Stimulated activated effector memory CD8-positive, alpha-beta T cell treated with anti-CD3 and anti-CD28 coated beads, Interleukin-12 subunit alpha, Interleukin-12 subunit beta, amount 100 ng/mL, for 72 hours (primary cell): ENCODE measurements at places on chromosomes 13 and 19.
A peak's percentile ranks its signal among the peaks of the same experiment; 100 is the strongest.

GRCh38 chr13:31124204-31124603, 37.5 kb downstream of the HSPH1 start:
- peak; percentile 38 for DNase-seq

GRCh38 chr13:24148414-24149235, 11.9 kb upstream of the SPATA13 start:
- DNase-seq, result no peak

- DNase-seq, result no peak
Observed at GRCh38 chr19:6249296-6249695, 30.5 kb downstream of the MLLT1 start.

- DNase-seq, result no peak
Observed at GRCh38 chr13:29384871-29385270, 210.6 kb downstream of the SLC7A1 start.

DNA sequence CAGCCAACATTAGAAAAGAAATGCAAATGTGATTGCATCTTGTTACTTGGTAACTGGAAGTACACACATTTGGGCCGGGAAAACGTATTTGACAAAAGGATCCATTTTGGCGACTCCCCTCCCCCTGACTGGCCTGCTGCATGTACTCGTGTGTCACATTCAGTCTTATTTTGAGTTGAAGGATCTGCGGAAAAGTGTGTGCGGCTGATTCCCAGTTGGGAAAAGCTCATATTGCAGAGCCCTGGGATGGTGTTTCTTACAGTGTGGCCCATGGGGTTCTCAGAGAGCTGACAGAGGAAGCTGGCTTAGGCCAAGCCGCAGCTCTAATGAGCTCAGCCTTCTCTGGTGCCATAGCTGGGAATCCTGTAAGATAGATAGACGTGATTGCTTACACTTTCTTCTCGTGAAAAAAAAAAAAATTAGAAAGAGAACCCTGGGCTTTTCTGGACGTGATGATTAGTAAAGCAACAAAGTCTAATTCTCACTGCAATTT, 170.3 kb upstream of the ARGLU1 start:
- no peak for DNase-seq

GRCh38 chr13:110560601-110561343, 750 bp downstream of the RAB20 start:
- no peak for DNase-seq

- no peak for DNase-seq
Observed at GRCh38 chr13:48806522-48806921, 152.8 kb downstream of the CYSLTR2 start.

- DNase-seq, result no peak
Observed at GRCh38 chr19:23075031-23075733, 41.6 kb upstream of the ZNF730 start.

DNA sequence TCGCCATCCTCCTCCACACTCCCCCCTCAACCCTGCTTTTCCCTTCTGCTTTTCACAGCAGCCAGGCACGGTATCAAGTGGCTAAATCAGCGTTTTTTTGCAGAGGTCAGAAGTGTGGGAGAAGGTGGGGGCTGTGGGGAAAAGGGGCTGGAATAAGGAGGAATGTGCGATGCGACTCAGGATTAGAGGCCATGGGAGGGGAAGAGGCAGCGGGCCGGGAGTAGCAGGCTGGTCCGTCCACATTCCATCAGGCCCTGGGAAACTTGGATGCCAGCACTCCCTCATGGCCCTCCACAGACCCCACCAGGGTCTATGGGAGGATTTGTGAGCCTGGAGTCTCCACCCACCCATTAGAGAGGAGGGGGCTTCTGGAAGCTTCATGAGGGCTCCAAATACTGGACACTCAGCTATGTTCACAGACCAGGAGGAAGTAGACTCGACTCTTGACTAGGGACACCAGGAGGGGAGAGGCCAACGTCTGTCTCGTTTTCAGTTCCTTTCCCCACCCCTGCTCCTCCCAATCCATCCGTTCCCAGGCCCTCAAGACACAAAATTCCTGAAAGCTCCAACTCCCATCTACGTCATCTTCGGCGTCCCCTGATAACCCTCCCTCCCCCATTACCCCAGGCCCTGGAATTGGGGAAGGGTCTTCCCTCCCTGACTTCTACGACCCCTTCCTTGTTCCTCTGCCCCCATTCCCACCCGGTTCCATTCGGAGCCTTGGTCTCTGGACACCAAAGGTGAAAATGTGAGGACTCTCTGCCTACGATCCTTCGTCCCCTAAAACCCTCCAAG, 3.3 kb upstream of the KCNC3 start:
- DNase-seq, result no peak

DNA sequence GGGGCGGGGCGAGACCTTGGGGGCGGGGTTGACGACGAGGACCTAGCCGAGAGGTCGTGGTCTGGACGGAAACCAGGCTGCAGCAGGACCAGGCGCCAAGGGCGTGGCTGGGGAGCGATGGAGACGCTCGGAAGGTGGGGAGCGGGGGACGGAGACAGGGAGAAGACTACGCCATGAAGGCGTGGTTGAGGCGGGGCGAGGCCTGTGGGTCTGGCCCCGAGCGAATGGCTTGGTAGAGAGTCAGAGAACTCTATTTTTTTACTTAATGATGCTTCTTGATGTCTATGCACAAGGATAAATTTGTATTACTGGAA, 674 bp upstream of the FBXL12 start:
- DNase-seq, result no peak

DNA sequence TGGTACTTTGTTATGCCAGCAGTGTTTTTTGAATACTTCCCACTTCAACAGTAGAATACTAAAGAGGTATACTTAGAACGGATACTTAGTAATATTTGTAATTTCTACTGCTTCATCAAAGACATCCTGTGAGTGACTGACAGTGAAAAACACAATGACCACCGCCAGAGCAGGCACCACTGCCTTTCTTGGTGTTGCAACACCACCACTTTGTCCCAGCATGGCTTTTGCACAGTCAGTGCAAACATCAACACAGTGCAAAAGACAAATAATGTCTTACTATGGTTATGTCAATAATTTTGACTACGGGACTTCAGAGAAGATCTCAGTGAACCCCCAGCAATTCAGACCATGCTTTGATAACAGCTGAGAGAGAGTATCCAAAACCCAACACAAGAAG, 220.5 kb downstream of the RBM26 start:
- DNase-seq, result no peak

DNA sequence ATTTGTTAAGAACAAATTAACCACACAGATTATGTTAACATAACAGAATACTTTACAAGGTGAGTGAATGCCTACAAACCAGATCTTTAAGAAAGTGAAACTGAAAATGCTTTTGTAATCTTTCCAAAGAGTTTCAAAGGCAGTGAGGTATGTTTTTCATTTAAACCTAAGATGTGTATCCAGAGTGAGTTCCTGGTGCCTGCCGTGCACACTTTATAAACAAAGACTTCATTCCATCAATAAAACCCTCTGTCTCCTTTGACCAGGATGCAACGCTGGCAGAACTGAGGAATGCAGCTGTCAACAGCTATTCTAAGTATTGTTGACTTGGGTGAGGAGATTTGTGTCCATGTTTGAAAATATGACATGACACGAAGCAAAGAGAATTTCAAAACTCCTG, 344.6 kb downstream of the DNAJC15 start:
- no peak for DNase-seq

- DNase-seq, result peak; percentile 85
Observed at GRCh38 chr19:53196777-53197396, 3.7 kb upstream of the ZNF665 start.

GRCh38 chr19:18543814-18544475, 572 bp upstream of the FKBP8 start:
- peak; percentile 72 for DNase-seq

- DNase-seq, result no peak
Observed at GRCh38 chr19:16295057-16295456, 29.6 kb upstream of the KLF2 start.

- no peak for DNase-seq
Observed at GRCh38 chr13:60696602-60697001, 299.6 kb downstream of the TDRD3 start.

GRCh38 chr13:30340331-30341250, 33.2 kb upstream of the KATNAL1 start:
- DNase-seq, result no peak

- DNase-seq, result no peak
Observed at GRCh38 chr13:48380581-48380980, 32.3 kb downstream of the LPAR6 start.

- no peak for DNase-seq
Observed at GRCh38 chr13:56615572-56615971, 525.1 kb upstream of the PRR20A start.

DNA sequence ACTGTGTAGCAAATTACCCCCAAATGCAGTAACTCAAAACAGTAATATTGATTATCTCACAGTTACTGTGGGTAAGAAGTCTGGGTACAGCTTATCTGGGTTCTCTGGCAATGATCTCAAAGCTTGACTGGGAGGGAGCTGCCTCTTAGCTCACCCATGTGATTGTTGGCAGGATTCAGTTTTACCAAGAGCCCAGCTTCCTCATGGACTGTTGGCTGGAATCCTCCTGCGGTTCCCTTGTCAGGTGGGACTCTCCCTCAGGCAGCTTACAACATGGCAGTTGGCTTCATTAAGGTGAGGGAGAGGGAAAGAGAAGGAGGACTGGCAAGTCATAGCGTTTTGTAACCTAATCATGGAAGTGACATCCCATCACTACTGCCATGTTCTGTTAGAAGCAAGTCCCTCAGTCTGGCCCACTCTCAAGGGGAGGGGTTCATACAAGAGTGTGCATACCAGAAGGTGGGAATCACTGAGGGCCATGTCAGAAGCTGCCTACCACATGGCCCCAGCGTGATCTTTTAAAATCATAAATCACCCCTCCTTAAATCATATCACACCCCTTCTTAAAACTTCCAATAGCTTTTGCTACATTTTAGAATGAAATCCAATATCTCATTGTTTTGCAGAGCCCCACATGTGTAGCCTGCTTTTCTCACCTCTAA, 108.1 kb downstream of the OLFM4 start:
- DNase-seq, result no peak

- peak; percentile 59 for DNase-seq
Observed at GRCh38 chr13:49248622-49249002, 887 bp downstream of the CDADC1 start.

- no peak for DNase-seq
Observed at GRCh38 chr13:113825841-113826240, 38.0 kb downstream of the GAS6 start.

GRCh38 chr13:108305655-108306054, 36.1 kb downstream of the TNFSF13B start:
- DNase-seq, result no peak

- DNase-seq, result no peak
Observed at GRCh38 chr19:48724796-48725753, 5.5 kb upstream of the MAMSTR start.

- no peak for DNase-seq
Observed at GRCh38 chr13:25065974-25066770, 29.8 kb upstream of the PABPC3 start.

GRCh38 chr19:10289836-10290356, at the start of gene ICAM5:
TSS of gene ICAM5 (plus strand) at chr19:10289952. CDS start at chr19:10290044, 92 bp downstream.
- no peak for DNase-seq

- peak; percentile 69 for DNase-seq
Observed at GRCh38 chr19:45406226-45407090, at the start of gene POLR1G. TSS of gene POLR1G (plus strand) at chr19:45406644. CDS start at chr19:45406697, 53 bp downstream.

DNA sequence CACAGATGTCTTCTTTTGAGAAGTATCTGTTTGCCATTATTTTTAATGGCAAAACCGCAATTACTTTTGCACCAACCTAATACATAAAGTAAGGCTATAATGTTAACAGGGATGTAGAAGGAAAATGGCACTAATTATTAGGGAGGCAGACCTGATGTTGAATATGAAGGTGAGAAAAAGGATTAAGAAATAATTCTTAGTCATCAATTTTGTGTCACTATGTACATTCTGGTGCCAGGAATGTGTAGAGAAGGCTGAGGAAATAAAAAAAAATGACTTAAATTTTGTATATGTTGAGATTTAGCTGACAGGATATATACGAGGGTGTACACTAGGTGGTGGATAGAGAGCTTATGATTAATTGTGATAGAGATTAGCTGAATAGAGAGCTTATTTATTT, 12.6 kb downstream of the ZNF585B start:
- DNase-seq, result no peak

DNA sequence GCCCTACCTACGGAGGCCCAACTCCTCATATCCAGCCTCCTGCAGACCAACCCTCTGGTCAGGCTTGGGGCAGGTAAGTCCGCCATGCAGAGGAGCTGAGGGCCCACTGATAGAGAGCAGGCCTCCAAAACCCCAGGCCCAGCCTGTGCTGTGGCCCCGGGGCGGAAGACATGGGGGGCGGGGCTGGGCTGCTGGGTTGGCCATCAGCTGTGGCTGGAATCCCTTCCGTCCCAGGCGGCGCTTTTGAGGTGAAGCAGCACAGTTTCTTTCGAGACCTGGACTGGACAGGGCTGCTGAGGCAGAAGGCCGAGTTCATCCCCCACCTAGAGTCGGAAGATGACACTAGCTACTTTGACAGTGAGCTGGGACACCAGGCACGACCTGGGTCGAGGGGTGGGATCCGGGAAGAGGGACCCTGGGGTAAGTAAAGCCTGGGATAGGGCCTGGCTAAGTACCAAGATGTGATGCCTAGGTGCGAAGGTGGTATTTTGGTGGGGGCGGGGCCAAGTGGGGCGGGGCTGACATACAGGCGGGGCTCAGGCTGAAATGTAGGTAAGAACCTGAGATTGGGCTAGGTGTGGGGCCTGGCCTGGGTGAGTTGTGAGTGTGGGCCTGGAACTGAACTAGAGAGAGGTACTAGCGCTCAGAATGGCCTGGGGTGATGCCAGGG, 15.4 kb downstream of the DNASE2 start:
- DNase-seq, result no peak

DNA sequence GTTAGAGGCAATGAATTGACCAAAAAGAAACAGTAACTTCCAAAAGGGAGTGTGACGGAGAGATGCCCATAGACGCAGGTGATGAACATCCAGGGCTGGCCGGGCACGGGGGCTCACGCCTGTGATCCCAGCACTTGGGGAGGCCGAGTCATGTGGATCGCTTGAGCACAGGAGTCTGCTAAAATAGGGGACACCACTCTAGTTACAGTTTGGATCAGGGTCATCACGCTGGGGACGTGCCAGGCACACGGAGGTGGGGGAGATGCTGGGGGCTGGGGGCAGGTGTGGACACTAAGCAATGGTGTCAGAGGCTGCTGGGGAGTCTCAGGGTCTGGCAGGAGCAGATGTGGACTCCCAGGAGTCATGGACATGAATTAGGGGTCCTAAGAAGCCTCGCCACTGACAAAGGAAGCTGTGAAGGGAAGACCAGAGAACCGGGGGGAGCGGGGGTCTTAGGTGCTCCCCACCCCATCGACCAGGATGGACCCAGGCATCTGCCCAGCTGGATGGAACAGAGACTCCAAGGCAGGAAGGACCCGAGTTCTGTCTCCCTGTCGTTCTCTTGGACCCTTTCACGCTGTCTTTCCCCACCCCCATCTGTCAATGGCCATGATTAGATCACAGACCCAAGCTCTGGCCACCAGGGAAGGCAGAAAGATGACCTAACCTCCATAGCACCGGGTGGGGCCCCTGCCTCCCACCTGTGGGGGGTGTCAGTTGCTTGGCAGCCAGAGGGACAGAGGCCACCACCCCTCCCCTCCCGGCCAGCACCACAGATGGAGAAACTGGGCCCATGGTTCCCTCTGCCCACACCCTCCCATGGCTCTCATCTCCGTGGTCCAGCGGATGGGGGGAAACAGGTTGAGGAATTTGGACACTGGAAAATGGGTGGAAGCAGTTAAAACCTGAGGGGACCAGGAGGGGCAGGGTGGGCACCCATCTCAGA, 19.6 kb downstream of the CCDC8 start:
- DNase-seq, result no peak
